ENCODE measurements at places on chromosomes 13 and 19.

DNA sequence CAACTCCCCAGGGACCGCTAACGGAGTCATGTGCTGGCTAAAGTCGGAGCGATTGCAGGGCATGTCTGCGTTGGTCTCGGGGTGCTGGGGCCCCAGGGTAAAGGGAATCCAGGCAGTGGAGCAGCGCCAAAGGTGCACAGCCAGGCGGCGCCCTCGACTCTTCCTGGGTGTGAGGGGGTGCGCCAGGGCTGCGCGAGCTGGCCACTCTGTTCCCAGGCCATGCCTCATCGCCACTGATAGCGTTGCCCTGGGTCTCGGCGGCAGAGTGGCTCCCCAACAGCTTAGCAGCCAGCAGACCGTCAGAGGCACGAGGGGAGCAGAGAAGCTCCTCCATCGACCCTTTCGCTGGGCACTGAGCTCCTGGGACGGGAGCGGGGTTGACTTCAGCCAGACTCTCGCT is 152.7 kb downstream of the B3GLCT start:
- no peak for DNase-seq

- DNase-seq, result no peak
Observed at GRCh38 chr19:55050749-55051532, 12.0 kb downstream of the RDH13 start.

- DNase-seq, result no peak
Observed at GRCh38 chr13:30158774-30159445, 148.4 kb downstream of the KATNAL1 start.

GRCh38 chr19:5287066-5287465 is 53.5 kb downstream of the PTPRS start:
- DNase-seq, result no peak

- no peak for DNase-seq
Observed at GRCh38 chr19:12647490-12648071, 19.0 kb downstream of the MAN2B1 start.

- no peak for DNase-seq
Observed at GRCh38 chr13:57734306-57734705, 102.8 kb downstream of the PCDH17 start.

All from stimulated activated CD4-positive, alpha-beta T cell treated with anti-CD3 and anti-CD28 coated beads, TNF-alpha, amount 100 ng/mL, for 48 hours (primary cell).